ENCODE measurements at places on chromosomes 5 and 9. TPM values are rescaled to one million over a fixed set of nuclear protein-coding genes. Genes with fewer than 3 reads are reported as not detected.

Gene TMEFF1
- total RNA-seq: 0.78 TPM

Gene CTSV
- 0.34 TPM for total RNA-seq

Gene C5orf52
- total RNA-seq: not detected

Gene OMD
- not detected for total RNA-seq

Gene PCDHA6
- not detected for total RNA-seq

Gene PDE6A
- total RNA-seq: not detected

Gene TMOD1
- 0.47 TPM for total RNA-seq

Gene ADAMTS19
- not detected for total RNA-seq

Gene PLAC8L1
- total RNA-seq: 0.61 TPM

Gene PCDHB8
- total RNA-seq: not detected

Gene CCNO
- not detected for total RNA-seq

Gene CAVIN4
- 0.11 TPM for total RNA-seq

Gene CCDC171
- total RNA-seq: 2.3 TPM

Gene PHF24
- 0.11 TPM for total RNA-seq

Gene CARD9
- 7.1 TPM for total RNA-seq

Gene SAXO1
- total RNA-seq: not detected

Gene BTNL8
- not detected for total RNA-seq

Gene TEK
- not detected for total RNA-seq

Gene SHISAL2B
- not detected for total RNA-seq

Gene GABRG2
- not detected for total RNA-seq

Gene GBGT1
- total RNA-seq: 3.6 TPM

Gene GDNF
- total RNA-seq: not detected

Gene PCDHB6
- not detected for total RNA-seq

Gene SELENOP
- not detected for total RNA-seq

Gene SNCB
- 0.69 TPM for total RNA-seq

Gene ST8SIA4
- 34.1 TPM for total RNA-seq

Gene NKD2
- 2.3 TPM for total RNA-seq

Gene SPINK6
- total RNA-seq: not detected

Gene LRRTM2
- total RNA-seq: not detected

Gene KIF24
- 5.9 TPM for total RNA-seq

Gene ATG10
- total RNA-seq: 7.5 TPM

Gene IGFBPL1
- not detected for total RNA-seq

Gene SIT1
- 99.9 TPM for total RNA-seq

Gene MATR3
- total RNA-seq: 209 TPM

Gene FOXD4
- not detected for total RNA-seq

Gene ZNG1A
- 47.4 TPM for total RNA-seq

Gene IL3
- total RNA-seq: 0.25 TPM

Gene SLC34A1
- total RNA-seq: 0.43 TPM

Gene FAM53C
- 29.1 TPM for total RNA-seq

Gene OBP2B
- not detected for total RNA-seq

Gene MEIKIN
- total RNA-seq: not detected

Gene CNTNAP3
- not detected for total RNA-seq

Gene RBM18
- 28.6 TPM for total RNA-seq

Gene SHC3
- not detected for total RNA-seq

Gene ESM1
- total RNA-seq: 0.20 TPM
